ENCODE measurements at places on chromosomes 1 and 21.

- ATAC-seq: no peak
Measured at GRCh38 chr1:69073176-69073575, 494.5 kb upstream of the LRRC7 start.

- ATAC-seq: no peak
Measured at GRCh38 chr21:44875316-44875700, 1.8 kb upstream of the PTTG1IP start.

GRCh38 chr1:31006747-31007146 lies 58.8 kb downstream of the PUM1 start:
- ATAC-seq: no peak

- ATAC-seq: peak; percentile 61
Measured at GRCh38 chr1:196723325-196724185, 51.1 kb upstream of the CFHR3 start.

GRCh38 chr1:235872270-235872669 lies 5.6 kb upstream of the LYST start:
- ATAC-seq: no peak

DNA sequence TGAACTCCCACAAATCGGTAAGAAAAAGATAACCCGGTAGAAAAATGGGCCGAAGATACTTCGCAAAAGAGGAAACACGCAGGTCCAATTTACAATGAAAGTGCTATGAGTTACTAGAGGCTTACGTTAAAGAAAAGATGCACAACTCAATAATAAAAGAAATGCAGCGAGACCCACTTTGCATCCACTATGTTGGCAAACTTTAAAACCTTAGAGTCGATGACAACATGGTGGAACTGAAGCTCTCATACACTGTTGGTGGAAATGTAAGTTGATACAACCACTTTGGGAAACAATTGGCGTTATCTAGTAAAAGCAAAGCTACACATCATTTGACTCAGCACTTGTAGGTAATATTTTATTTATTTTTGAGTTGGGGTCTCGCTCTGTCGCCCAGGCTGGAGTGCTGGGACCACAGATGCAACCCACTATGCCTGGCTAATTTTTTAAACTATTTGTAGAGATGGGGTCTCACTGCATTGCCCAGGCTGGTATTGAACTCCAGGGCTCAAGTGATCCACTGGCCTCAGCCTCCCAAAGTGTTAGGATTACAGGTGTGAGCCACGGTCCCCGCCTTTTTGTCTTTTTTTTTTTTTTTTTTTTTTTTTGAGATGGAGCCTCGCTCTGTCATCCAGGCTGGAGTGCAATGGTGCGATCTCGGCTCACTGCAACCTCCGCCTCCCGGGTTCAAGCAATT lies 696 bp upstream of the GPATCH3 start:
- no peak for ATAC-seq

DNA sequence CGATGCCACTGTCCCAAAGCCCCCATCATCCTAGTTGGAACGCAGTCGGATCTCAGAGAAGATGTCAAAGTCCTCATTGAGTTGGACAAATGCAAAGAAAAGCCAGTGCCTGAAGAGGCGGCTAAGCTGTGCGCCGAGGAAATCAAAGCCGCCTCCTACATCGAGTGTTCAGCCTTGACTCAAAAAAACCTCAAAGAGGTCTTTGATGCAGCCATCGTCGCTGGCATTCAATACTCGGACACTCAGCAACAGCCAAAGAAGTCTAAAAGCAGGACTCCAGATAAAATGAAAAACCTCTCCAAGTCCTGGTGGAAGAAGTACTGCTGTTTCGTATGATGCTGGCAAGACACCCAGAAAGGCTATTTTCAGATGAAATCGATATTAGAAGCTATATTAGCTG lies 8.1 kb downstream of the RHOU start:
- no peak for ATAC-seq

DNA sequence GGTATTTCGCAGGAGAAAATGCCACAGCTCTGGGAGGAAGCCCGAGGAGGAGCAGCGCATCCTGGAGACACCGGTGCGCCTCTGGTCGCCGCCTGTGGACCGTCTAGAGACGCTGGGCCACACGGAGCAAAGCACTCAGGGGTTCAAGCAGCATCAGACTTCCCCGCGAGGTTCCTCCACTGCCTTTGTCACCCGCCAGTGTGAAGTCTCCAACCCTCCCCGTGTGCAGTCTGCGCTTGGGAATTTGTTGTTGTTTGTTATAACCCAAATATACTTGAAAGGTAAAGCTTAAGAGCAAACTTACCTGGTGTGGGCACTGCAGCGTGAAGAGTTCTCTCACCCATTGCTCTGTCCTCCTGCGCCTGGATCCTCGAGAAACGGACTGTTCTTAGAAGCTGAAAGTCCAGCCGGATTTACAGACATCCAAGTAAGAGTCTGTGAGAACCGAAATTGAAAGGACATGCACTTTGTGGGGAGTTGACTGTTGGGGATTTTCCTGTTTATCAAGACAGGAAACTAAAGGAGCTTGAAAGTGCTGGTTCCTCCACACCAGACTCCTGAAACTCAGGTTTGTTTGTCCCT lies at the start of gene GBP4:
Gene GBP4 (minus strand): TSS at position 452 of the 582 bp plus-strand sequence. CDS start 108 bp downstream, at position 344.
- peak; percentile 61 for ATAC-seq

DNA sequence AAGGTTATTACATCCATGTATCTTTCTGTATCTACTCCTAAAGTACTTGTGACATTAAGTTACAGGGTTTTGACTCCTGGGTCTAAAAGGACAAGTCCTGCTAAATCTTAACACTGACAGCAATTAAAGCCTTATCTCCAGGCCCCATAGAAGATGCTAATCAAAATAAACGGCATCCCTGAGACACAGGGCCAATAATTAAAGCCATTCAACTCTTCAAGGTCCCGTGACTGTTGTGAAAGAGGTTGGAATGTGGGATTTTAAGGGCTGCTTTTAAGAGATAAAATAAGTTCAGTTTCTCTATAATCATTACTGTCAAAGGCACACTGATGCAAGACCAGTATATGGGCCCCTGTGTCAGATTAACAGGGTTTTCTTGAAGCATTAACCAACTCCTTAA lies 8.3 kb downstream of the DNAI4 start:
- no peak for ATAC-seq

DNA sequence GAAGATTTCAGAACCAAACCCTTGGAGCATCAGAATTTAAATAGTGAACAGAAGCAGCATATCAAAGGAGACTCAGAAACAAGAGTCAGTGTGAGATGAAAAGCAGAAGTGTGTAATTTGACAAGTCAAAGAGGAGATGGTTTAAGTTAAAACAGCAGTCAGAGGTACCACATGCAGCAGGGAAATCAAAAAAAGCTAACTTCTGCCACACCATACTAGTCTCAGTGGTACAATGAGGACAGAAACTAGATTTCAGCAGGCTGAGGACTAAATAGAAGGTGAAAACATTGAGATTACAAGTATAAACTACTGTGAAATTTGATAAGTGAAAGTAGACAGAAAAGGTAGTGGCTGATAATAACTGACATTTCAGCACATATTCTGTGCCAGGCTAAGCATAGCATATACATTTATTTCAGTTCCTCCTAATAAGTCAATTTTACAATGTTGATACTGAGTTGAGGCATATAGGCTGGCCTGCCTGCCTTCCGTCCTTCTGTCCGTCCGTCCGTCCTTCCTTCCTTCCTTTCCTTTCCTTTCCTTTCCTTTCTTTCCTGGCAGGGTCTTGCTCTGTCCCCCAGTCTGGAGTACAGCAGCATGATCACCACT lies 12.6 kb downstream of the SUCO start:
- ATAC-seq: peak; percentile 84

DNA sequence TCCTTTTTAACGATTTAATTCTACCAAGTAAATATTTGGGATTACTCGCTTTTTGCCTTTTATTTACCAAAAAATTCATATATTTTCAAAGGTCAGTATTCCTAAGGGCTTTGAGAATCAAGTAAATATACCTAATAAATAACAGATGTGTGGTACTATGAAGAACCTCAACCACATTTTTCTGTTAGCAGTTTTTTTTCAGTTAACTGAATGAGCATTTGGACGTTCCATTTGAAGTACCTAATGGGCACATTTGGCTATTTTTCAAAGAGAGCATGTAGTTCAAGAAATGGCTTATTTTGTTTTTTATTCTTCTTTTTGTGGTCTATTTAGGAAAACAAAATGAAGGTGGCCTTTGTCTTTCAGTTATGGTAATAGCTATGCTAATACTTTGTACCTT lies 253.0 kb downstream of the GPR52 start:
- no peak for ATAC-seq

DNA sequence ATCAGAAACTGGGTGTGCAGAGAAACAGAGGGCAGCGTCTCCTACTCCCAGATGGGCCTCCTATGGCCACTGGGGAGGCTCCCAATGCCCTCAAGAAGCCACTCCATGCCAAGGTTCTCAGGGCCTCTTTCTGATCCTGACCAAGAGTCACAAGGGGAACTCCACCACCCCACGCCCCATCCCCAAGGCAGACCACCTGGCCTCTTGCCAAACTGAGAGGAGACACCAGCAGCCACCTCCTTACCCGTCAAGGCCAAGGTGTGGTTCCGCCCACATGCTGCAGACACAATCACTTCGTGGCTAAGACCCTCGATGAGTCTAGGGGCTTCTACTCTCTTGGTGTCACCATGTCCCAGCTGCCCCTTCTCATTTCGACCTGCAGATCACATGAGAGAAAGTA lies 17.0 kb downstream of the RCC2 start:
- ATAC-seq: no peak

GRCh38 chr1:65845535-65846060 lies 52.9 kb downstream of the PDE4B start:
- peak; percentile 25 for ATAC-seq

DNA sequence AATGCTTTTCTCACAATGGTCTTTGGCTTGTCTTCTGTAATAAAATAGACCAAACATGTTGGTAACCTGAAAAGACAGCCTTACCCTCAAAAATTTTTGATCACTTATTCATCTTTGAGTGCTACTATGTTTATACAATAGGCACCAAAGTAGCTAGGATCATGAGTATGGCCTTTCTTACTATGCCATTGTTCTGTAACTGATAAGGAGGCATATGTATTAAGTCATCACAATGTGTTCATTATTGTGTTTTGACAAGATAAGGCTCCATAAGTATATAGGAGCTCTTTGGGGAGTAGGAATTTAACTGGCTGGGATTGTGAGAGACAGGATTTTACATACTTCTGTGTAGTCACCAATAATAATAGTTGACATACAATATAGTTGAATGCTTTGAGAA lies 675 bp downstream of the TMCO2 start:
- ATAC-seq: no peak

- ATAC-seq: no peak
Measured at GRCh38 chr1:192831706-192832355, 23.0 kb downstream of the RGS2 start.

DNA sequence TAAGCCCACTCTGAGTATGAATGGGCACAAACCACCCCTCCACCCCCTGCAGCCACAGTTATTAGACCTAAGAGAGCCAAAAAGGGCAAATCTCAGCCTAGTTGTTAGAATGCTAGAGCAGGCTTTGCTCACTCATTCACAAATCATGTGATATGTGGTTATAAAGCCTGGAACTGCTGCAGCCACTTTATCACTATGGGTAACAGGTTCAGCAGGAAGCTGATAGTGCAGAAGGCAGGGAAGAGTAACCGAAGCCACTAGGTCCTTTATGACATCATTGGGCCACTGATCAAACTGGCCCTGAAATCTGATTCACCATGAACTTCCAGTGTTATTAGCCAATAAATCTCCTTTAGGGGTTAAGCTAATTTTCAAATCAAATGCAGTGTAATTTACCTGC lies 134.7 kb downstream of the GRIK1 start:
- no peak for ATAC-seq

DNA sequence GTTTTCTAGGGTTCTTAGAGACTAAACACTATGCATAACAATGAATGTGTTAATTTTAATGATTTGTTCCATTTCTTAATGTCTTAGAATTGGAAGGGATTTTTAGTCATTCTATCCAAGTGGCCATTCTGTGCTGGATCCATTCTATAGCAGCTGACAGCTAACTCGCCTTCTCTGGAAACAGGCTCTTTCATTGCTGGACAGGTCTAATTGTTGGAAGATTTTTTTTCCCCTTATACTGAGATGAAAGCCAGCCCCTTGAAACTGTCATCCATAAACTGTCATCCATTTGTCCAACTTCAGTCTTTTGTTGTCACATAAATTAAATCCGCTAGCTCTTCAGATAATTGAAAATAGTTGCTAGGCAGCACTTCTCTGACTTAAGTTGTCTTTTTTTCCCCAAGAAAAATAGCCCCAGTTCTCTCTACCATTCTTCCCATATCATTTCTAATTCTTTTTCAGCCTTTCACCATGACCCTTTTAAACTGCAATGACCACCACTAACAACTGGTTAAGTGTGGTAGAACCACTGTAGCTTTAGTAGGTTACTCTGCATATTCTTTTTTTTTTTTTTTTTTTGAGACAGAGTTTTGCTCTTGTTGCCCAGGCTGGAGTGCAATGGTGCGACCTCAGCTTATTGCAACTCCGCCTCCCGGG lies 19.7 kb downstream of the AK4 start:
- ATAC-seq: no peak

DNA sequence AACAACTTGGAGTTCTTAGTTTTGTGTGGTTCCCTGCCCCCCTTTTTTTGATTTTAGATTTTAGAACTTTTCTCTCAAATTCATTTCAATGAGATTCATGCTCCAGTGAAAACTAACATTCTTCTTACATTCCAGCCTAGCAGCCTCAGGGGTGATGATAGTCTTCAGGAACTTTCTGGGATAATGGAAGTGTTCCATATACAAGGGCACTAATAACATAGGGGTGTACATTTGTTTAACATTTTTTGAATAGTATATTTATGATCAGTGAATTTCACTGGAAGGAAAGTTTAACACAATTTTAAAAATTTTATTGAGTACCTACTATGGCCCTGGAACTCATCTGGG lies 61.4 kb upstream of the ZNF648 start:
- no peak for ATAC-seq

- no peak for ATAC-seq
Measured at GRCh38 chr1:43536864-43537358, 6.2 kb downstream of the PTPRF start.

DNA sequence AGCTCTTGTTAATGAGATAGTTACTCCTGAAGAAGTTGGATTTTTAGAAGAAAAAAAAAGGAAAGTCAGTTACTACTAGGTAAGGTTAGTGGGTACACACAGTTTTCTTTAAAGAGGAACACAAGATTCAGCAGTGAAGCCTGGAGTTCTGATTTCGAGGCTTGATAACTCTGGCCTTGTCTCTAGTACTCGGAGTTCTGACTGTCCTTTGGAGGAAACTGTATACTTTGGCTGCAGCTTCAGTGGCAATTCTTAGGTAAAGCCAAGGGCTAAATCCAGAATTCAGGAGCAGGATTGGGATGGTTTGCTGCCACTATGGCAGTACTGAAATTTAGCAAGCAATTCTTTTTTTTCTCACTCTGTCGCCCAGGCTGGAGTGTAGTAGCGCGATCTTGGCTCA lies 9.2 kb downstream of the ACADM start:
- no peak for ATAC-seq

DNA sequence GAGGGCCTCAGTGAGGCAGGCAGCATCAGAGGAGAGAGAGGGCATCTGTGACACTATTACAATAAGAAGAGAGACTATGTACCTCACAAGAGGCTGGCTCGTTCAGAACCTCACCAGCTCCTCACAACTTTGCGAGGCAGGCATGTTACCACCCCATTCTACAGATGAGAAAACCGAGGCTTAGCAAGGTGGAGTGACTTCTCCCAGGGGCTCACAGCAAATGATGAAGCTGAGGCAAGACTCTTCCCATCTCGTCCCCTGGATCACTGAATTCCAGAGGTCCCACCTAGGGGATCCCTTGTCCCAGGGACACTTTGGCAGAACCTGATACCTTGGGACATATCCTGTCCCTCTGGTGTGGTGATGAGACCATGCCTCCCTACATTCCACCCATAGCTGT lies 64.4 kb downstream of the DISP3 start:
- ATAC-seq: no peak
